ENCODE measurements at places on chromosomes 7 and 10.

GRCh38 chr7:11228515-11228914 lies 254.8 kb downstream of the PHF14 start:
- no peak for DNase-seq

- no peak for DNase-seq
These were observed 481 bp downstream of the SFTPA2 start for GRCh38 chr10:79559726-79560125.

DNA sequence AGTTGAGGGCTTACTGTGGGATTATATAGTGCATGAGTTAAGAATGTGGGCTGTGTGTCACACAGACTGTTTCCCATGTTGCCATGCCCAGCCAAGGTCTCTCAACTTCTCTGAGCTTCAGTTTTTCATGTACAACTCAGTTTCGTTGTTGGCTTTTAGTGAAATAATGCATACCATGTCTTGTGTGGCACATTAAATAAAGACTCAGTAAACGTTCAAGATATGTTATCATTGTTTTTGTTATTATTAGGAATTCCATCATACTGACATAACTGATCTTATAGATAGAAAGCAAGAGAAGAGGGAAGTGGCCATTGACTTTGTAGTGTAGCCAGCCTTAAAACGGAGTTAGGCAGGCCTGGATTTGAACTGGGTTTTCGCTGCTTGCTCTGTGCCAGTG lies 2.9 kb downstream of the CDK14 start:
- DNase-seq, result no peak

DNA sequence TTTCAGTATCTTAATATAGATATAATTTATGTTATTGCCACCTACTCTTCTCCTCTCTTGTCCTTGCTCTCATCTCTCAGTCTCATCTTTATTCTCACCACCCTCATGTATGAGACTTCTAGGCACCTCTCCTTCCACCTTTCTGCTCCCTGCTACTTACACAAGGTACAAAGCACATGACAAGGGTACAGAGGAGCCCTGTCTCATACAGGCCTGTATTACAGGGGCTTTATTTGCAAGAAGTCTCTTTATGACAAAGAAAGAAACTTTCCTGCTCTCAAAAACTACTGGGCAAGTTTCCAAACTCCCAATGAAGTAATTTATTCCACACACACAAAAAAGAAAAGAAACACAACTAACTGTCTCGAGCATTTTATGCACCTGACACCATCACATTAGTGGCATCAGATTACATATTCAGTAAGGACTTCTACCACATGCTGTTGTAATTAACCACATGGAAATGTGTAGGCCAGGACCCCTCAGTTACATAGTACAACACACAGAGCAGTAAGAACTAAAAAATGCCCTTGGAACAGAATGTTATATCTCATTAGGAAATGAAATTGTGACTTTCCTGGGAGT lies 253.1 kb downstream of the FZD1 start:
- DNase-seq, result no peak

- no peak for DNase-seq
These were observed 399.4 kb downstream of the PLXDC2 start for GRCh38 chr10:20215547-20216152.

DNA sequence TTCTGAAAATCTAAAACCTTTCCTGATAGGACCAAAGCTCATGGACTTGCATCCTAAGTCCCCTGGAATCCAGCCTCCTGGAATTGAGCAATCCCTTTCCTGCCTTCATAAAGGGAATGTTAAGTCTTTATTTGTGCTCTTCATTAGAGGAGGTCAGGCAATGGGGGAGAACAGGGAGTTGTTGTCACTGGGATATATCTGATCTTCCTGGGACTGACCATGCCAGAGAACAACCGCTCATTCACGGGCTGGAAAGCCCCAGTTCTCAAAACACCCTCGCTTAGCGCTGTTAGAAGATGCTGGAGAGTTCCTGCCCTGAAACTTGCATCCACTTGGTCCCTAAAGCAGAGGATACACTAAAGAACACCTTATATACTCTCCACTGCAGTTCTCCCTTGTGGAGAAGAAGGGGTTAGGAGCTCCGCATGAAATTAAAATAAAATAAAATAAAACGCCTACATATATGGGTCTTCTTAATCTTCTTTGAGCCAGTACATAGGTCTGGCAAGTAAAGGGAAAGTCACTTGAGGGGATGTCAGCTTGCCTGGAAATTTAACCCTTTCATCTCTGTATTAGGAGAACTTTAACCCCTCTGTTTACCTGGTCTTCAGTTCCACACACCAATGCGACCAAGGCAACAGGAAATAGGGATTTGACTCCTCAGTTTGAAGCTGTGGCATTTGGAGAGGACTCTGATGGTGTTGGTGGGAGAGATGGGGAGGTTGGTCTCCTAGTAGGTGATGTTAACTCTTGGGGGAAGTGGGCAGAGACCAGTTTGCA lies 1.2 kb downstream of the SORCS1 start:
- DNase-seq, result no peak

GRCh38 chr7:117492649-117493048 lies 12.8 kb downstream of the CFTR start:
- no peak for DNase-seq

DNA sequence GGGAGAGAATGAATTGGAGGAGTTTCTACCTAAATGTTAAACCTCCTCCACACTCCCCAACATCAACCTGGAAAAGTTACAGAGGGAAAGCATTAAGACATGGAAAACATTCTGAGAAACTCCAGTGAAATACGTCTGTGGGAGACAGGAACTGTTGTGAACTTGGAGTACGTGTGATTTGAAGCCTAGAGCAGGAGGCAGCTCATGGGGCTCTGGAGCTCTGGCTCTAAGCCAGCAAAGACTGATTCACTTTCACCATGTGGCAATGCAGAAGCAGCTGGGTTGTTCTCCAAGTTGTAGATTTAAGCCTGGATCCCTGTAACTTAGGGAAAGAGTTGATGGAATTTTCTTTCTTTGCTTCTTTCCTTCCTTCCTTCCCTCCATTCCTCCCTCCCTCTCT lies 503.2 kb downstream of the NRG3 start:
- DNase-seq, result no peak

- no peak for DNase-seq
These were observed 719.0 kb downstream of the GRM8 start for GRCh38 chr7:126533715-126534114.

- DNase-seq, result no peak
These were observed 22.5 kb downstream of the TMEM176A start for GRCh38 chr7:150823043-150823442.

DNA sequence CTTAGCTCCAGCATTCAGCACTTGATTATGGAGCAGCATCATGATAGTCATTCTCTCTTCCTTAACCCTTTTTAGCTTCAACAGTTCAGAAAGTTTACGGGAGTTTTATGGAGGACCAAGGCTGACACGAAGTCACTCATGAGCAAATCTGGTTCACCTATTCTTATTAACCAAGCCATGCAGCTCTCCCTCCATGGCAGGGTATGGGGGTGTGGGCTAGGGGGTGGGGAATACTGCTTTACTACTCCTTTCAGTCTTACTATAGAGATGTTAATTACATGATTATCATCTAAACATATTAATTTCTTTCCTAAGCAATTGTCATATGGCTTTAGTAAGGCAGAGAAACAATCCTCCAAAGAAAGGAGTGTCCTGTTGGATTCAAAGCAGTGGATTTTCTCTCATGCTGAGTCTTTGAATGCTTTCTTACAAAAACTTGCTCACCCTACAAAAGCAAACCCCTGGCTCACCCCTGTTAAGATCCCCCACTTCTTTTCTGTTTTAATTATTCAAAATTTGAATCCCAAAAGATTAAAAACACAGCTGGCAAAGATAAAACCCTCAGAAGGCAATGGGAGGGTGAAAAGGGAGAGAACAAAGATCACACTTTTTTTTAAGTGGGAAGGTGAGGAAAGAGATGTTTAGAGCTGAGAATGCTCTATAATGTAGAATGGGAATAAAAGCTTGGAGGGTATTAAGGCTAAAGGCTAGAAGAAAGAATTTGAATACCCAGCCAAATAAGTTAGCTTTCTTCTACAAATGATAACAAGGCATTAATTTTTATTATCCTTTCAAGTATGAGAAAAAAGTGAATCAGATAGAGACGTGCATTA lies 46.4 kb upstream of the SEMA3E start:
- DNase-seq, result no peak

DNA sequence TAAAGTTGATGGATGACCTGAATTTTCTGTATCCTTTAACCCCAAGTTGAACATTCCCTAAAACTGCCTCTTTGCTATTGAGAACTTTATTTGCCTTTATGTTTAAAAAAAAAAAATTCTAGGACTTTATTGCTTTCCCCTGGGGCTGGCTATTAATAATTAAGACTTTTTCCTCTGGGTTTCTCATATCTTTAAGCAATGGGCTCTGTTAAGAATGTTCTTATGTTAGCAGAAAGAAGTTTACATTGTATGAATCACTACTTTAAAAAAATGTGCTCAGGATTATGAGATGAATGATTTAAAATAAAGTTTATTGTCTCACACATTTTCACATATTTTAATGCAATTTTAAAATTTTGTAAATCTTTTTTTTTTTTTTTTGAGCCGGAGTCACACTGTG lies 19.5 kb downstream of the TAX1BP1 start:
- DNase-seq, result no peak

GRCh38 chr7:53603461-53603860 lies 568.0 kb downstream of the POM121L12 start:
- no peak for DNase-seq

DNA sequence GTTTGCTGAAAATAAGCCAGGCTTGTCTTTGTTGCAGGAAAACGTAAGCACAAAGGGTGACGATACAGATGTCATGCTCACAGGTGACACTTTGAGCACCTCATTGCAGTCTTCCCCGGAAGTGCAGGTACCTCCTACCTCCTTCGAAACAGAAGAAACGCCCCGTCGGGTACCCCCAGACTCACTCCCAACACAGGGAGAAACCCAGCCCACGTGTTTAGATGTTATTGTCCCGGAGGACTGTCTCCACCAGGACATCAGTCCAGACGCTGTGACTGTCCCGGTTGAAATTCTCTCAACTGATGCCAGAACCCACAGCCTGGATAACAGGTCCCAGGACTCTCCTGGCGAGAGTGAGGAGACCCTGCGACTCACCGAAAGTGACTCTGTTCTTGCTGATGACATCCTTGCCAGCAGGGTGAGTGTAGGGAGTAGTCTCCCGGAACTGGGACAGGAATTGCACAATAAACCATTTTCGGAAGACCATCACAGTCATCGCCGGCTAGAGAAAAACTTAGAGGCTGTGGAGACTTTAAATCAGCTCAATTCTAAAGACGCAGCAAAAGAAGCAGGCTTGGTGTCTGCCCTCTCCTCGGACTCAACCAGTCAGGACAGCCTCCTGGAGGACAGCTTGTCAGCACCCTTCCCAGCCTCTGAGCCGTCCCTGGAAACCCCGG lies 18.3 kb upstream of the BHLHA15 start:
- DNase-seq, result no peak

DNA sequence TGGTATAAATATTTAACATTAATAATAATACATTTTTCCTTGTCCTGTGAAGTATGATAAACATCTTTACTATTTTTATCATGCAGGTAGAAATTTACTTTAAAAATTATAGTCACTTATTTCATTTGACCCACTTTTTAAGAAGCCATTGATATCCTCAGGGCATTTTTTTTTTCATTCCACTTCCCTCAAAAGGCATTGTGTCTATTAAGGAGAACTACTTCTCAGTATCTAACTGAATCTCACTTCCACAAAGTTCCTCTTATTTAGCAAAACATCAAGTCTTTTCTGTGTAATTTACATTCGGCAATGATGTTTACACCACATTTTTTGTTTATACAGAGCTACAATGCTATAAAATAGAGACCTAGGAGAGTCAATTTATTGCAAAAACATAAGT lies 388.2 kb upstream of the AKR1E2 start:
- DNase-seq, result no peak

- no peak for DNase-seq
These were observed 67.7 kb upstream of the KMT2E start for GRCh38 chr7:104946338-104946737.

DNA sequence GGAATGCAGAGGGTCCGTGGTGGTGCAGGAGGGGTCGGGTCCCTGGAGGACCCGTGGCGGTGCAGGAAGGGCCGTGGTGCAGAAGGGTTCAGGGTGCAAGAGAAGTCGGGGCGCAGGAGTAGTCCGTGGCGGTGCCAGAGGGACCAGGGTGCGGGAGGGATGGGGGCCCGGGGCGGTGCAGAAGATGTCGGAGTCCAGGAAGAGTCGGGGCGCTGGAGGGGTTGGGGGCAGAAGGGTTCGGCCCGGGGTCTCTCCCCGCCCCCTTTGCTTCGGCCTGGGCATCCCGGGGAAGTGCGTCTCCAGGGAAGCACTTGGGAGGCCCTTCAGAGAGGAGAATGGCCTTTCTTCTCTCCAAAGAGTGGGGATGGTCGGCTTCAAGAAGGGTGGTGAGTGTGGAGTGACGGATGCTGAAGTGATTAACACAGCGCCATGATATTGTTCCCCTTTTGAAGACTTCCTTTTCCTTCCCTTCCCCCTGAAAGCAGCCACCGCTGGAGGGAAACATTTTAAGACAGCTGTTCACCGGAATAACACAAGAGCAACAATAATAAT lies 997 bp downstream of the WDR37 start:
- no peak for DNase-seq

GRCh38 chr10:99569253-99569939 lies 36.7 kb downstream of the NKX2-3 start:
- DNase-seq, result no peak

DNA sequence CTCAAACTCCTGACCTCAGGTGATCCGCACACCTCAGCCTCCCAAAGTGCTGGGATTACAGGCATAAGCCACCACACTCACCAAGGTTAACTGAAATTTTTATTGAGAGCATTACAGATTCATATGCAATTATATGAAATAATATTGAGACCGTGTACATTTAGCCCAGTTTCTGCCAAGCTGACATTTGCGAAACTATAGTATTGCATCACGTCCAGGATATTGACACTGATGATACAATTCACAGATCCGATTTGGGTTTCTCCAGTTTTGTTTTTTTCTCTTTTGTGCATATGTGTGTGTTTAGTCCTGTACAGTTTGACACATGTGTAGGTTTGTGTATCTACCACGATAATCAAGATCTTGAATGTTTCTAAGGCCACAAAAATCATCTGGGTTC lies 627.9 kb upstream of the FOXK1 start:
- DNase-seq, result no peak

DNA sequence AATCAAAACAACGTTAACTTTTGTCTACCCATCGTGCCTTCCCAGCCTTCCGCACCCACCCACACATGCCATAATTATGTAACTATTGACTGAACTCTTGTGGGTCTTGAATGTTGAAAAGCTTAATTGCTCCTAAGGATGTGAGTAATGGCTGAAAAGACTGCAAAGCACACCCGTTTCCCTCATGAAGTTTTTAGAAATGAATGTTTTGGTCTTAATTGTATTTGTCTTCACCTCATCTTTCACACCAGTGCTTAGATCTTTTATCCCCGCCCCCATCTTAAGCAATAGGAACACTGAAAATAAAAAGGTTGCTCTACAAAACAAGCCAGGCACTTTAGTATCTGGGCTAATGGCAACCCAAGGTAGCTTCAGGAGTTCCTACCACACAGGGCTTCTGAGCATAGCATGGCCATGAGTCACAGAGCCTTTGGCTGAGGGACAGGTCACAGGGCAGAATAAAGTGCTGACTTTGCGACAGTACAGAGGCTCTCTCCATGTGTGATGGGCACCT lies 690.5 kb downstream of the PARD3 start:
- no peak for DNase-seq

Measured in stimulated activated CD4-positive, alpha-beta T cell treated with anti-CD3 and anti-CD28 coated beads, Interleukin-2, amount 100 ng/mL, for 4 hours (primary cell).